Spleen (tissue), 13 donors: ENCODE measurements at places on chromosomes 2 and 18.

- DNase-seq: no peak
Observed at GRCh38 chr2:6676776-6677175, 188.9 kb downstream of the CMPK2 start.

- no peak for DNase-seq
Observed at GRCh38 chr18:39435996-39436395, 1870.4 kb upstream of the CELF4 start.

DNA sequence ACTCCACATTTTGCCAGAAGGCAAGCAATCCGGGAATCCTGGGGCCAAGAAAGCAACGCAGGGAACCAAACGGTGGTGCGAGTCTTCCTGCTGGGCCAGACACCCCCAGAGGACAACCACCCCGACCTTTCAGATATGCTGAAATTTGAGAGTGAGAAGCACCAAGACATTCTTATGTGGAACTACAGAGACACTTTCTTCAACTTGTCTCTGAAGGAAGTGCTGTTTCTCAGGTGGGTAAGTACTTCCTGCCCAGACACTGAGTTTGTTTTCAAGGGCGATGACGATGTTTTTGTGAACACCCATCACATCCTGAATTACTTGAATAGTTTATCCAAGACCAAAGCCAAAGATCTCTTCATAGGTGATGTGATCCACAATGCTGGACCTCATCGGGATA is 26.8 kb downstream of the B3GNT2 start:
- no peak for DNase-seq

DNA sequence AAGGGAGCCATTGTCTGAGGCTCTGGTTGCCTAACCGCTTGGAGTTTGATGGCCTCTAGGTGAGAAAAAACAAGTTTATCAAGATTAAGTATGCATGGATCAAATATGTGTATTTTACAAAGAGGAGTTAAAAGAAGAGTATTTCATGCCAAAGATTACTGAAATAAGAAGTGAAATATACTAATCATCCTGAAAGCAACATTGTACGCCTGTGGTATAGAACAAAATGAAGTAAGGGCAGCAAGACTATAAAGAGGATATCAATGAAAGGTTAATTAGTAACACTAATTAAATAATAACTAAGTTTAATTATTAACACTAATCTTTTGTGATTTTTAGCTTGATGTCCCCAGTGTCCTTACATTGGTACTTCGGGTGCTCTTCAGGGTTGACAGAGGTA is 276.7 kb downstream of the CALCRL start:
- no peak for DNase-seq

GRCh38 chr2:216086207-216086893 is 4.6 kb downstream of the TMEM169 start:
- DNase-seq: no peak

DNA sequence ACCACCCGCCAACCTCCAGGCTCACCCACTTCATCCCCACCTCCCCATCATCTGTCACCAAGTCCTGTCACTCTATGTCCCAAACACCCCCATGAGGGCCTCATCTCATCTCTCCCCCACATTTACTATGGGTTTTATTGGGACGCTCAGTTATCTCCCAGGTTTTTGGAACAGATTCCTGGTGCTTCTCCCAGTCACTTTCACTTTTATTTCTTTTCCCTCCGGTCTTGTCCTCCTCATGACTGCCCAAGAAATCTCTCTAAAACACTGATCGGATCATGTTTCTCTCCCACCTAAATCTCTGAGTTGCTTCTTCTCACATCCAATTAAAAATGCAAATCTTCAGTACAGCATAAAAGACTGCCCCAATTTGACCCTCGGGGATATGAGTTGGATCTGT is 273.1 kb downstream of the PHLPP1 start:
- DNase-seq: no peak

DNA sequence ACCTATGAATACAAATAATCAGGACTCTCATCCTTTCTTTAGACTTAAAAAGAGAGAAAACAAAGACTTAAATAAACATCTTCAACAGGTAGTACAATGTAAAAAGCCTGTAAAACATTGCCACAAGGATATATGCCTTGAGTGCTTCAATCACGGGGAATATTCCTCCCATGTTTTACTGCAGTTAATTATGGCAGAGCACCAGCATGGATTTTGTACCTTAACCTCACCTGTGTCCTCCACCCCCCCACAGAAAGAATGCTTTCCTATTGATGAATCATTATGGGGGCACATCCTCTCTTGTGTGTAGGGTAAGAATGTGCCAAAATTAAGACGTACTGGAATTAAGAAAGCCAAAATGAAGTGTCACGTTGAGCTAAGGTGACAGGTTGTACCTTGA is 189.9 kb upstream of the FOSL2 start:
- no peak for DNase-seq

DNA sequence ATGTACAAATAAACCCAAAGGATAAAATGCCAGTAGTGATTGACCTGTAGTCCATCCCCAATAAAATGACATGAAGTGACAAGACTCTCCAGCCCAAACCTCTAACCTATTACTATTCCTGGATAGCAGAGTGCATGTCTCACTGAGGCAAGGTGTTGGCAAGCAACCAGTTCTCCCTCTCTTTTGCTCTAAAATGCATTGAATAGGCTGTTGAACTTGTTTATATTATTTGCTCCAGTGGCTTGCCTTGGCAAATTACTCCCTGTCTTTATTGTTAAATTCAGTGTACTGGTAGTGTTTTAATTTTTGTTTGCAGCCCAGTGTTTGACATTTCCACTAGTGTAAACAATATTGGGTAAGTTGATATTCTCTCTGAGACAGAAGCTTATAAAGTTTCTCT is 70.5 kb downstream of the CSRNP3 start:
- no peak for DNase-seq

DNA sequence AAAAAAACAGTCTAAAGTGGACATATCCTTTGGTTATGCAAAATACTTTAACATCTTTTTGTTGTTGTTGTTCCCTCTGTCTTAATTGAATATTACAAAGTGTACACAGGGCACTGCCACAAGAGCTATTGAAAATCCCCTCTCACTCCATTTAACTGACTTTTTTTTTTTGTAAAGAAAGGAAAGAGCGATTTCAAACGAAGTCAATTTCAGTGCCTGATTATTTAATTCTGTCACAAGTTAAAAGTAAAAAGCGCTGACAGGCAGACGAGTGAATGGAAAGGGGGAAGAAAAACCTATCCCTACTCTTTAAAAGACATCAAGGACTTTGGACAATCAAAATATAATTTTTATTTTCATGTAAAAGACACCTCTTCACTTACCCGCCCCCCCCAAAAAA is 1.9 kb downstream of the FIGN start:
- no peak for DNase-seq

- DNase-seq: no peak
Observed at GRCh38 chr2:17894556-17894955, 16.1 kb downstream of the KCNS3 start.

DNA sequence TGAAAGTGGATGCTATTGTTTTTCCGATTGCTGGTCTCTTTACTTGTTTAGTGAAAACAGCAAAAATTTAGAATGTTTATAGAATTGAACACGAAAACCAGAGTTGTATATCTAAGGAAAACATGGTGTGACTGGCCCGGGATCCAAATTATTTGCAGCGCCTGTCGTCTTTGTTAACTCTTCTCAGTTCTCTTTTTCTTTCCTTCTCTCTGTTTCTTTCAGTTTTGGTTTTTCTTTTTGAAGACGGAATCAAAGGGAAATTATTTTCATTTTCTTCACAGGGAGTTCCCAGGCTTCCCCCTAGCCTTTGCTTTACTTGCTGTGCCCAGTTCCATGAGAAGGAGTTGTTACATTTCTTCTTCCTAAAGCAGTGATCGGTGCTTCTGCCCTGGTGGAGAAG is 76.0 kb downstream of the AGAP1 start:
- no peak for DNase-seq

DNA sequence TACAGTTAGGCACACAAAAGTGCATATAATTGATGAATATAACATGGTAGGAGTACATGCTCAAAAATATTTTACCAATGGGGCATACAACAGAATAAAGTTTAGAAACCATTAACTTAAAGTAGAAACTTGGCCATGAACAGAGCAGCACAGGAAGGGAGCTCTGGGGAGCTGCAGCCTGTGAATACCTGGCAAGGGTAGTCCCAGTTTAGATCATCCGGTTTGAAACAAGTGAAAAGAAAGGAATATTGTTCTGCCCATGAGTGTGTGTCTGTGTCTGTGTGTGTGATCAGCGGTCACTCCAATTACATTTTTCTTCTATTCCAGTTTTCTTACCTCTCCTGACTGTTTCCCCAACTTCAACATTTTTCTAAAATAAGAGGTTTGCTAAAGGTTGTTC is 233.0 kb downstream of the ALK start:
- no peak for DNase-seq

- DNase-seq: no peak
Observed at GRCh38 chr2:237235383-237236095, 149.8 kb downstream of the COPS8 start.

GRCh38 chr2:137178951-137179377 is 413.6 kb downstream of the THSD7B start:
- no peak for DNase-seq
